ENCODE measurements at places on chromosomes 5 and 9. TPM values are rescaled to one million over a fixed set of nuclear protein-coding genes. Genes with fewer than 3 reads are reported as not detected.

Gene TNFSF15
- 2.0 TPM for total RNA-seq

Gene FKBP15
- total RNA-seq: 39.3 TPM

Gene PDE8B
- not detected for total RNA-seq

Gene GABRA1
- not detected for total RNA-seq

Gene ZNG1E
- 36.9 TPM for total RNA-seq

Gene TXNDC8
- total RNA-seq: not detected

Gene PSMB7
- 121 TPM for total RNA-seq

Gene RAD50
- 33.3 TPM for total RNA-seq

Gene TPPP
- 0.05 TPM for total RNA-seq

Gene SCGB3A2
- total RNA-seq: not detected

Gene ADAMTS13
- 2.3 TPM for total RNA-seq

DNA sequence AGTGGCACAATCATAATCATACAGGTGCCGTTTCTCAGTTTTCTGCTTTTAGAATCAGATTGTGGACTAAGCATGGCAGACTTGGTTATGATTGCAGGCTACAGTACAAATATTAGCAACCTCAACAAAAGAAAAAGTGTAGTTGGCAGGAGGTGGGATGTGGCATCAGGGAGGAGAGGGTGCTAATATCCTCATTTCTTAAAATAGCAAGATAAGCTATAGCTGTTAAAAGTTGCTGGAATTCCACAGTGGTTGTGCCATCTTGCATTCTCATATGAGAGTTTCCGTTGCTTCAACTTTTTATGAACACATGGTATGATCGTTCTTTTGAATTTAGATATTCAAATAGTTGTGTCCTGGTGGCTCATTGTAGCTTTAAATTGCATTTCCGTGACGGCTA, 21.4 kb downstream of the PIP5K1B start:
- no peak for DNase-seq

GRCh38 chr5:56962286-56962685, 10.4 kb upstream of the MIER3 start:
- no peak for DNase-seq

DNA sequence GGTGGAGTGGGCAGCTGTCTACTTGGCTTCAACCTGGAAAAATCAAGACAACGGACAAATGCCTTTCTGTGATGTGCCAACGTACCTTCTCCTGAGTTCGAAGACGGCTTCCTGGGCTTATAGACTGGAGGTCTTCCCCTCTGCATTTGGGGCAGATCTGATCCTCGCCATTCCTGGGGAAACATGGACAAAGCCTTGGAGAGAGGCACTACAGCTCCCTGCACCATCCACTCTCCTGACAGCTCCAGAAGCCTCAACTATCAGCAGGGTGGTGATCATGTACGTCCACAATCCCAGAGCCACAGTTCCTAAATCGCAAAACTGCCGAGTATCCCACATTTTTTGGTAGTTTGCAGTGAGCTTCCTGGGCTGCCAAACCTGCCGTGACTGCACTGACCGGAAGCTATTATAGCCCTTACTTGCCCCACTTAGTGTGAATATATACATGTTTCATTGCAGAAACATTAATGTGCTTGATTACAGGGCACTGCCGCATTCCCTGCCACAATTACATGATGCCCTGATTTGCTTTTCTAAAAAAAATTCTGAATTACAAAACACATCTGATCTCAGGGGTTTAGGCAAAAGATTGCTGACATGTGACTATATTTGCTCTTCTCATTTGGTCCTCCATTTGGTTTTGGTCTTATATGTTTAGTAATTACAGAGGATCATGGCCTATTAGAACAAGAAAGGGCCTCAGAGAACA, 2.8 kb downstream of the TRAF1 start:
- no peak for DNase-seq

DNA sequence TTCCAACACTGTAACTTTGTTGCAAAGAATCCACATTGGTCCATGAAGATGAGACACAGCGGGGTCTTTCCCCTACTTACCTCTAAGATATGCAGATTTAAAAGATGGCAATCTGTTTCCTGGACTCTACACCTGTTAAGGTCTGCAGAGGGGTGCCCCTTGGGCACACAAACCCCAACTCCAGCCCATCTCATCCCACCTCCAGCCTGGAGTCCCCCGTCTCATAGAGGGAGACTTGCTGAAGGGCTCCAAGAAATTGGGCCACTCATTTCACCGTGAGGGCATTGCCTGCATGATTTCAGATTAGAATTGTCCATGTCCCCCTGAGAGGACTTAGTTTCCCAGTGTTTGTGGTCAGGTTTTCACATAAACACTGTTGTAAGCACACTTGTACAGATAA, 365.7 kb downstream of the IRX2 start:
- DNase-seq: no peak

DNA sequence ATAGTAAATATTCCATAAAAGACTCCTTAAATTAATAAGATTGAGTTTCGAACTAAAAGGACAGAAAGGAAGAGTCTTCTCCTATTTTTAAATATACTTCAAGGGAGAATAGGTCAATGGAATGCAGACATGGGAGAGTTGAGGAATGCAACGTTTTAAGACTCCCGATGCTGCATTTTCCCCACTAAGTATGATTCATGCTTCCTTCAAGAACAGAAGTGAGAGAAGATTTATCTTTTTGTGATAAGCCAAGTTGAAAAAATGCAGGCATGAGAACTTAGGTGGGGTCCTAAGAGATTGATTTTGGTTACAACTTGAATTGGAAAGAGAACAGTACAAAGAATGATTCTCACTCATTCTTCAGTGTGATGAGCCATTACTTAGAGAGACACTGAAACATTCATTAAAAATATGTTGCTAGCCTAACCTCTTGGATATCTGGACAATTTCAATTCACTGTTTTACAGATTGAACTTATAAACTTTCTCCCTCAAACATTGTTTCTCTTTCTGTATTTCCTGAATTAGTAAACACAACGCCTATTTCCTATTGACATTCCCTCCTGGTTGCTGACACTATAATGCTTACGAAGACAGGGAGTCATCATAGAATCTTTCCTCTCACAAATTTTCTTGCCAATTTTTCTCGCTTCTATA, 1666.1 kb upstream of the WWC1 start:
- no peak for DNase-seq

GRCh38 chr5:179769271-179769670, 24.5 kb upstream of the LTC4S start:
- no peak for DNase-seq
